ENCODE measurements at places on chromosomes 5 and 9.

GRCh38 chr9:136511670-136512592 lies 29.1 kb upstream of the SEC16A start:
- no peak for DNase-seq

DNA sequence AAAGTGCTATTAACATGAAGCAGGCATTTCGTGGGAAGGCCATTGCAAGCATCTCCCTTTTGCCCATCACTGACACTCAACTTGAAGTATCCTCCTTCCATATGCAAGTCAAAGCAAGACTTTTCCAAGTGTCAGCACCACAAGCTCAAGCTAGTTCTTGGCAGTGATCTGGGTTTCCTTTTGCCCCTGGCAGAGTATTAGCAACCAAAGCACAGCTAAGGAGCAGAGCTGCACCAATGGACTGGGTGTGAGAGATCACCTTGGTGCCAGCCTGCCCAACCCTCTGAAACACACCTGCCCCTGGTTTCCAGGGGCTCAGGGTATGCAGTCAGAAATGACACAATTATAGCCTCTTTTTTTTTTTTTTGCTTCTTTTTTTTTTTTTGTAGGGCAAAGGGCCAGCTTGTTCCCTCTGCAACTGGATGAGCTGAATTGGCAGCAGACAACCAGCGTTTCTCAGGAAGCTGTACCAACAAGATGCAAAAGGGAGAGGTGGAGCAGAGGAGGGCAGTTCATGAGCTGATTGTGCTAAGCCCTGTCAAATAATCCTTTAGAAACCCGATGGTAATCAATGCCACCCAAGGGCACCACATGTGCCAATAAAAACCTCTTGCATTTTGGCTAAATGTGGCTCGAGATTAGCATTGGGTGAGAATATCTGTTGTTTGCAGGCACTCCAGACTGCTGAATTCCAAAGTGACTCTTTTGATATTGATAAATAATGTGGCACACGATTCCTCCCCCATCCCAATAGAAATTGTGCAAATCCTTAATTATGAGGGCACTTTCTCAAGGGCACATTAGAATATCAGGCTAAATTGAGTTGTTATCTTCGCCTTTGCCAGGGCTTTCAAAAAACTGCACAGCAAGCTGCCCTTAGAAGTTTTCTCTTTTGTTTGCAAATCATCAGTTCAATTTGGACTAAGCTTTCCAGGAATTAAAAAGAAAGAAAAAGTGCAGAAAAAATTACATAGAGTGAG lies 192.4 kb downstream of the GAS1 start:
- no peak for DNase-seq

GRCh38 chr5:140869555-140869886 lies 764 bp downstream of the PCDHA11 start:
- DNase-seq, result no peak

- no peak for DNase-seq
These were observed 3.7 kb upstream of the SLC30A5 start for GRCh38 chr5:69090158-69090557.
